ENCODE measurements at places on chromosomes 16 and 17. TPM values are rescaled to one million over a fixed set of nuclear protein-coding genes. Genes with fewer than 3 reads are reported as not detected.

MYH1 gene
- polyA plus RNA-seq: not detected

TM4SF5 gene
- polyA plus RNA-seq: not detected

NACA2 gene
- not detected for polyA plus RNA-seq

MC1R gene
- 1.9 TPM for polyA plus RNA-seq

MYH2 gene
- polyA plus RNA-seq: not detected

HIGD1B gene
- polyA plus RNA-seq: not detected

TBC1D3C gene
- polyA plus RNA-seq: not detected

GSG1L2 gene
- not detected for polyA plus RNA-seq

NR1D1 gene
- polyA plus RNA-seq: 7.5 TPM

GRCh38 chr17:3843935-3844516 is 2.0 kb downstream of the NCBP3 start:
- peaks cover 9% of the 10 kb centered on the region for H3K36me3 ChIP-seq
- peaks cover 9% of the 10 kb centered on the region for H3K4me1 ChIP-seq
- no peak overlapping the region for H3K4me3 ChIP-seq
- no peak overlapping the region for H3K27ac ChIP-seq

DNA sequence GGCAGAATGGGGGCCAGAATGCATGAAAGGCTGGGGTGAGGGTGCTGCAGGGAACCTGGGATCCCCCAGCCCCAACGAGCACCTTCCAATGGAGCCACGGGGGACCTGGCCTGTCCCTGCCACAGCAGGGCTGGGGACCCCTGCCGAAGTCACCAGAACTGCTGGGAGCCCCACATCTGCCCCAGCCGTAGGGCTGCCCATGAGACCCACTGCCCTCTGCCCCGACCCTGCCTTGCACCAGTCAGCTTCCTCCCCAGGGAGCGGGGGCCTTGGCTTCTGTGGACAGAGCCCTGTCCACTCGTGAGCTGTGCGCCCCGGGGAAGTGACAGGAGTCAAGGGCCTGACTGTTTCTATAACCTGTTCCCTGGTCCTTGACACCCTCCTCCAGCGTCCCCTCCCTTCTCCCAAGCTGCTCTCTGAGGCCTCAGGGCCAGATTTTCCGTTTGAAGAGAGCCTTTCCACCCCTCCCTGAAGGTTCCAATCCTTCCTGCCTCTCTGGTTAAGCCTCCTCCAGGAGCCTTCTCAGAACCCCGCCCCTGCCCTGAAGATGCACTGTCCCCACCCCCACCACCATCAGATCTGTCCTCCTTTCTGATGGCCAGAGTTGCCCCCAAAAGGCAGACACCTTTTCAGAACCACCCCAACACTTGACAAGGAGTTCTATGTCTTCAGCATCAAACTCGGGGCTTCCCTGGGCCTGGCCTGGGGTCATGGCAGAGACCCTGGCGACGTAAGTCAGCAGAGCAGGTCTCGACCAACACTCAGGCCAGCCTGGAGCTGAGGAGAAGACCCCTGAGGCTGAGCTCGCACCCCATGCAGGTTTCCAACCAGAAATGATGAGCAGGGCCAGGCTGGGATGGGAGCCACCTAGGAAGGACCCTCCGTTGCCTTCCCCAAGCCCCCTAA is 10.7 kb upstream of the PRR29 start:
- peaks cover 15% of the 10 kb centered on the region for H3K27me3 ChIP-seq
- DNase-seq: no peak
- no peaks in the 10 kb centered on the region for H3K36me3 ChIP-seq
- no peak overlapping the region for H3K4me3 ChIP-seq

- H3K27me3 ChIP-seq: no peaks in the 10 kb centered on the region
- DNase-seq: no peak
- H3K27ac ChIP-seq: no peak overlapping the region
- H3K36me3 ChIP-seq: no peaks in the 10 kb centered on the region
Measured at GRCh38 chr16:68197250-68197649, 38.7 kb downstream of the ESRP2 start.

DNA sequence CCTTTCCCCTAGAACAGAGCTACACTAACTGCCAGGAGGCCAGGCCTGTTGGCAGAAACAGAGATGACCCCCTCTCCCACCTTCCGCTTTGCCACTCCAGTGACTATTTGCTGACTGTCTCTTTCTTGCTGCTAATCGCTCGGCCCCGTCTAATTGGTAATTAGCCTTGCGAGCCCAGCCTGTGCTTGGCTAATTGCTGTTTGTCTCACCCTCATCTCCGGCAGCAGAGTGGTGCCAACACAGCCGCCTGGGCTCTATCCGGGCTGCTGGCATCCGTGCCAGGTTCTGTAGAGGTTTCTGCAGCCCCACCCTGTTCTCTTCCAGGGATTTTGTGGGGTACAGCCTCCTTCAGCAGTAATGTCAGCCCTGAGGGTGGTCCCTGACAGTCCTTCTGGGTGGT is 27.4 kb upstream of the PHB1 start:
- DNase-seq: no peak
- H3K36me3 ChIP-seq: no peaks in the 10 kb centered on the region
- H3K4me1 ChIP-seq: peaks cover 5% of the 10 kb centered on the region
- H3K27me3 ChIP-seq: peaks cover 58% of the 10 kb centered on the region
- H3K4me3 ChIP-seq: no peak overlapping the region
- no peak overlapping the region for H3K27ac ChIP-seq

- H3K36me3 ChIP-seq: no peaks in the 10 kb centered on the region
- H3K27me3 ChIP-seq: no peaks in the 10 kb centered on the region
- no peaks in the 10 kb centered on the region for H3K4me1 ChIP-seq
- H3K4me3 ChIP-seq: no peak overlapping the region
- no peak for DNase-seq
Measured at GRCh38 chr16:49688036-49688697, 167.7 kb downstream of the ZNF423 start.

GRCh38 chr17:81500047-81500446 is 12.6 kb downstream of the ACTG1 start:
- H3K4me3 ChIP-seq: no peak overlapping the region
- H3K4me1 ChIP-seq: no peaks in the 10 kb centered on the region
- H3K36me3 ChIP-seq: no peaks in the 10 kb centered on the region
- H3K27me3 ChIP-seq: peaks cover 23% of the 10 kb centered on the region
- no peak overlapping the region for H3K27ac ChIP-seq
- DNase-seq: no peak

GRCh38 chr17:74288785-74289184 is 14.8 kb downstream of the DNAI2 start:
- no peaks in the 10 kb centered on the region for H3K36me3 ChIP-seq
- no peak for DNase-seq
- no peaks in the 10 kb centered on the region for H3K27me3 ChIP-seq
- H3K4me3 ChIP-seq: no peak overlapping the region

GRCh38 chr16:88329726-88330700 is 52.7 kb upstream of the ZNF469 start:
- peaks cover 22% of the 10 kb centered on the region for H3K4me1 ChIP-seq
- H3K27me3 ChIP-seq: no peaks in the 10 kb centered on the region
- H3K27ac ChIP-seq: no peak overlapping the region
- no peak for DNase-seq
- H3K36me3 ChIP-seq: no peaks in the 10 kb centered on the region

- no peaks in the 10 kb centered on the region for H3K36me3 ChIP-seq
- no peaks in the 10 kb centered on the region for H3K27me3 ChIP-seq
- DNase-seq: no peak
- H3K27ac ChIP-seq: no peak overlapping the region
Measured at GRCh38 chr16:5321930-5322329, 224.3 kb upstream of the EEF2KMT start.

DNA sequence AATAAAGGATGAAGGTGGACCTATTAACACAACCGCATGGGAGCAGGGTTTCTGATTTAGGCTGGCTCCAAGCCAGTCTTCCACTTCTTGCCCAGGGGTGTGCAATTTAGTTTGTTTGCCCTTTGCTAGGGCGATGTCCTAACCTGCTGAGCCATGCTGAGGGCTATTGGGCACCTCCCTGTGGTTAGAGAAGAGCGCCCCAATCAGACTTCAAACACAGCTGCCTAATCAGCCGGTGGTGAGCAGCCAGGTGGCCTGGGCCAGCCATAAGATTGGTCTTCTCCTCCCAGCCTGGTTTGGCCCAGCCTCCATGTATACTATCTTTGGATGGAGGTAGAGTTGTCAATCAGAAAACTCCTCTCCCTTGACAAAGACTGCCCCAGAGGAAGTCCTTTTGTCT is 15.7 kb downstream of the TMEM94 start:
- peaks cover 8% of the 10 kb centered on the region for H3K4me1 ChIP-seq
- no peak overlapping the region for H3K4me3 ChIP-seq
- no peak for DNase-seq
- peaks cover 14% of the 10 kb centered on the region for H3K36me3 ChIP-seq

GRCh38 chr16:81431554-81432353 is 12.9 kb upstream of the CMIP start:
- H3K27ac ChIP-seq: no peak overlapping the region
- H3K4me1 ChIP-seq: no peaks in the 10 kb centered on the region
- H3K27me3 ChIP-seq: no peaks in the 10 kb centered on the region
- H3K4me3 ChIP-seq: no peak overlapping the region
- no peak for DNase-seq

DNA sequence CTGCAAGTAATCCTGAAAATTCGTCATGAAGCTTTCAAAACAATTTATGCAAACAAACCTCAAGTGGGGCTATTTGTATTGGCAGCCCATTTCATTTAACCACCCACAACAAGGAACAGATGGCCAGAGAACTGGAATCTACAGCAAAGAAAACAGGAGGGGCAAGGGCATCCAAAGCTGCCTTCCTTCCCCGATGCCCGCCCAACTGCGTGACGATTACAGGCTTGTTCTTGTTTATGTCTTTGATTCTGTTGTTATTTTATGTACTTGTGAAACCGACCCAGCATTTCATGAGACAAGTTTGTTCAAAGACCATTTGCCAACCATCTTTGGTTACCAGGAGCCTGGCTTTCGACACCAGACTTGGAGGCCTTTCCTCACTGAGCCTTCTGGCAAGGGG is 59.1 kb upstream of the IRX6 start:
- no peaks in the 10 kb centered on the region for H3K36me3 ChIP-seq
- no peaks in the 10 kb centered on the region for H3K27me3 ChIP-seq
- no peak overlapping the region for H3K4me3 ChIP-seq
- H3K27ac ChIP-seq: no peak overlapping the region

DNA sequence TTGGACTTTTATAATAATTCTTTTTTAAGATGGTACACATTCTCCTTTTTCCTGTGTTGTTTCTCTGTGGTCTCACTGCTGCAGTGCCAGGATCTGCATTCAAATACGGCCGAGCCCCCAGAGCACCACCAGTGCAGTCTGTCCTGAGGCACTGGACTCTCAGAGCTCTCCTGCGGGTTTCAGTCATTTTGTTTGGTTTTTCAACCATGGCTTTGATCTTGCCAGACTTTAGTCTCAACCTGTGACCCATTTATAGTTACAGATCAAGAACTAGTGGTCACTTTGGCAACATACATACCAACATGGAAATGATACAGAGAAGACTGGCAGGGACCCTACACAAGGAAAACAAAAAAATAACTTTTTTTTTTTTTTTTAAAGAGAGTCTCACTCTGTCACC is 177.4 kb downstream of the LGALS9B start:
- no peak overlapping the region for H3K27ac ChIP-seq
- no peaks in the 10 kb centered on the region for H3K36me3 ChIP-seq
- no peaks in the 10 kb centered on the region for H3K27me3 ChIP-seq
- no peak for DNase-seq

- no peak for DNase-seq
- peaks cover 20% of the 10 kb centered on the region for H3K4me1 ChIP-seq
- H3K36me3 ChIP-seq: peaks cover 5% of the 10 kb centered on the region
- H3K27me3 ChIP-seq: no peaks in the 10 kb centered on the region
- H3K27ac ChIP-seq: peak overlapping the region; percentile 93
- peak overlapping the region; percentile 93 for H3K4me3 ChIP-seq
Measured at GRCh38 chr17:28662527-28662829, 473 bp downstream of the SUPT6H start.

DNA sequence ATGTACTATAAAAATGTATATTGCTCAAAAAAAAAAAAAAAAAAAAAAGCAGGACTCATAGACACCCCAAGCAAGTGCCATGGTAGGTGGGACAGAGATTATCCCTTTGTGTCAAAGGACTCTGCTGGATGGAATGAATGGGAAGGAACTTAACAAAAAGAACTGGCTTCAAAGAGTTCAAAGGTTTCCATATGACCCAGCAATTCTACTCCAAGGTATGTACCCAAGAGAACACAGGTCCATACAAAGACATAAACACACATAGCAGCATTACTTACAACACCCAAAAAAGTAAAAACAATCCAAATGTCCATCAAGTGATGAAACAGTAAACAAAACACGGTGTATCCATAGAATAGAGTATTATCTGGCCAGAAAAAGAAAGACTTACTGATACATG is 255.2 kb downstream of the SLC39A11 start:
- H3K4me3 ChIP-seq: no peak overlapping the region
- H3K36me3 ChIP-seq: peaks cover 3% of the 10 kb centered on the region
- no peak for DNase-seq
- H3K4me1 ChIP-seq: no peaks in the 10 kb centered on the region
- no peaks in the 10 kb centered on the region for H3K27me3 ChIP-seq
- H3K27ac ChIP-seq: no peak overlapping the region

DNA sequence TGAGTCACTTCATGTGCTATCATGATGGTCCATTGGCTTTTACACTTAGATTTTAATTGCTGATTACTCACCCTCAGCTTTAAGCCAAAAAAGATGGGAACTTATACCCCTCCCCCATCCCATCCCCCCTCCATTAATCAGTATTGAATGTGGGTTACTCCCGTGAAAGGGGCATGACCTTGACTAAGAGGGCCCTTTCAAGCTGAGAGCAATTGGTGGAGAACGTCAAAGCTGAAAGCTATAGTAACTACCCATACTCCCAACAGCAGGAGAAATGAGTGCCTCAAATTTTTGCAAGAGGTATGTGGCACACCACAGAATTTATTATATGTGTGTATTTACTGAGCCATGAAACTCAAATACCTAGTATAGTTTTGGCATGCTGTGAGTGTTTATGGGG is 99.7 kb upstream of the CDH8 start:
- DNase-seq: no peak
- H3K27ac ChIP-seq: no peak overlapping the region
- no peaks in the 10 kb centered on the region for H3K36me3 ChIP-seq
- no peak overlapping the region for H3K4me3 ChIP-seq
- H3K4me1 ChIP-seq: no peaks in the 10 kb centered on the region
- no peaks in the 10 kb centered on the region for H3K27me3 ChIP-seq

- H3K36me3 ChIP-seq: no peaks in the 10 kb centered on the region
- H3K27me3 ChIP-seq: no peaks in the 10 kb centered on the region
- DNase-seq: no peak
- no peak overlapping the region for H3K4me3 ChIP-seq
Measured at GRCh38 chr17:1995321-1995892, 29.7 kb downstream of the RTN4RL1 start.

DNA sequence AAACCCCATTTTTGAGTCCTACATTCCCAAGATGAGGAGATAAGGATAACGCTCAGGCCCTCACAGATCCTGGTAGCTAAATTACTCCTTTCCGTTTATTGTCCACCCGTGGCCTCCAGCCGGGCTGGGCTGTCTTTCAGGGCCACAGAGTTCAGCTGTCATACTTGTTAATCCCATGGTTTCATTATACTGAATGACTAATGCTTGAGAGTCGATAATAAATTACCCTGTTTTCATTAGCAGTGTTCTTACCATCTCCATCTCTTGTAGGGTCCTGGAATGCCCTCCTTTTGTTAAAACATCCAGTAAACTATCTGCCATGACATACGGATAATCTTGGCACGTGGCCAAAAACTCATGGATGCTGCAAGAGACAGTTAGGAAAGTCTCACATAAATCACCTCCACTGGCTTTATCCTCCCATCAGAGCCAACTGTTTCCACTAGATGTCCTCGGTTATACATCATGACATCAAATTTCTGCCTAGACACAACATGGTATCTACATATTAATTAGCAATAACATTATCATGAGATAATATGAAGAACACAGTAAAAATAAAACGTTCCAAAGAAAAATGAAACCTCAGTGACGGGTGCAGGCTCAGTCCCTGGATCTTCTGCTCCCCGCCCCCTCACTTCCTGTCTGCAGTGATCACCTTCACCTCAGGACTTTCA is 45.3 kb downstream of the BRD7 start:
- peaks cover 46% of the 10 kb centered on the region for H3K36me3 ChIP-seq
- H3K4me1 ChIP-seq: no peaks in the 10 kb centered on the region
- no peak overlapping the region for H3K27ac ChIP-seq
